HCEC 1CT (cell line): ENCODE measurements at places on chromosomes 3 and 15.

GRCh38 chr15:87121336-87121735 lies 1041.7 kb downstream of the AGBL1 start:
- no peak for DNase-seq

DNA sequence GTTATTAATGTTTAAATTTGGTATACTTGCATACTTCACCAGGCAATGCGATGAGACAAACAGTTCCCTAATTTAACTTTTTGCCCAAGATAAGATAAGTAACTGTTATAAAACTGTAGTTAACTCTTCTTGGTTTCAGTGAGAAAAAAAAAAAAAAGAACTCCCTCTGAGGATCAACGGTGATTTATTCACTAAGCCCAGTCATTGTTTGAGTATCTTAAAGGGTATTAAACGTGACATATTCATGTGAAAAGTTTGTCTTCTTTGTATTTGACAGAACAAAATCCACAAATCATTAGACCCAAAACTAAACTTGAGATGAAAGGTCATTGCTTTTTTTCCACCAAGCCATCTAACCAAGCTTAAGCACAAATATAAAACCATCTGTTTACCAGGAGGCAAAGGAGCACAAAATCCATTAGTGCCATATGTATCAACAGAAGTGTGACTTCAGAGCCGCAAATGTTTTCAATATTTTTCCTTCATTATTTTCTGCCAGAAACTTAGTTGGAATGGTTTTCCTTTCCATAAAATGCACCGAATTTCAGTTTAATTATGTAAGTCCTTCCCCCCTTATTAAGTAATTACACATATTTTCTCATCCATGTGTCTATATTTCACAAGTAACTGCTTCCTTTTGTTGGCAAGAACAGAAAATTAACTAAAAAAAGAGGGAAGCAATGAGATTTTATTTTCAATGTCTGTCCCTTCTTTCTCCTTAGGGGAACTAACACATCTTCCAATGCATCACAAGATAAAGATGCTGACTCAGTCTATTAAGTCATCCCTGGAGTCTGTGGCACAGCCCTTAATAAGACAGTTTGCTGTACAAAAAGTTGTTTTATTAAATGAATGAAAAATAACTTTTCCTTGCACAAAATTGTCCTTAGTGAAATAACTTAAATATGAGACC lies 92.2 kb upstream of the RAP2B start:
- peak; percentile 69 for DNase-seq

GRCh38 chr3:15979495-15979894 lies 181.7 kb upstream of the ANKRD28 start:
- DNase-seq, result no peak

DNA sequence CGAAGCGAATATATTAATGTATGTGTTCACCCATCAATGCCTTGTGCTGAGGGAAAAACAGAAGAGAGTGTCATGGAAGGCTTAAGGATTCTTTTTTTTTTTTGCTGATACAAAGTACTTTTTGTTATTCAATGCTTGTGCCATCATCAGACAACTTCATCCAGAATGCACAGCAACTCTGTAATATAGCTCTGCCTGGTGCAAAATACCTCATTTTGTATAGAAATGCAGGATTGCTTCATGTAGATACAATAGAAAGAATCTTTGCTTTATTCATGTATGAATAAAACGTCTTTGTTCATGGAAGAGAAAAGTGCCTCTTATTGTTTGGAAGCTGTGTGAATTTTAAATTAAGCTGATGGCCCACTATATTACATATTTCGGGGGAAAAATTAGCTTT lies 62.9 kb downstream of the SH3GL3 start:
- DNase-seq, result no peak

DNA sequence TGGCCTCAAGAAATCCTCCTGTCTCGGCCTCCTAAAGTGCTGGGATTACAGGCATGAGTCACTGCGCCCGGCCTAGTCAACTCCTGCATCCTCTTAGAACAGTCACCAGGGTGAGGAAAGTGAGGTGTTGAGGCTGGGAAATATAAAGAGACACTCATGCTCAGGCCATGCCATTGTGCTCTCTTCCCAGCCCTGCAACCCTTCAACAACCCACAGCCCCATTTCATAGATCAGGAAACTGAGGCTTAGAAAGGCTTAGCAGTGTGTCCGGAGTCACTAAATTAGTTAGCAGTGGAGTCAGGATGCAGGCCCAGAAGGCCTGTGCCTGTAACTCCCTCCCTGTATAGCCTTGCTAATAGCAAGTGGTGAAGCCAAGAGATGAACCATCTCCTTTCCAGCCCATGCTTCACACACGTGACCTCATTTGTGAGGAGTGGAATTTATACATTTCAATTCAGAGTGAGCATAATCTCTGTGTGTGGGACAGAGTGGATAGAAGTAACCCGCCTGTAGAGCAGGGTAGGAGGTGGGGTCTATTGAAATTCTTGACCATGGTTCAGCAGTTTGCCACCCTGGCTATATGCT lies 51.7 kb upstream of the USP3 start:
- no peak for DNase-seq

DNA sequence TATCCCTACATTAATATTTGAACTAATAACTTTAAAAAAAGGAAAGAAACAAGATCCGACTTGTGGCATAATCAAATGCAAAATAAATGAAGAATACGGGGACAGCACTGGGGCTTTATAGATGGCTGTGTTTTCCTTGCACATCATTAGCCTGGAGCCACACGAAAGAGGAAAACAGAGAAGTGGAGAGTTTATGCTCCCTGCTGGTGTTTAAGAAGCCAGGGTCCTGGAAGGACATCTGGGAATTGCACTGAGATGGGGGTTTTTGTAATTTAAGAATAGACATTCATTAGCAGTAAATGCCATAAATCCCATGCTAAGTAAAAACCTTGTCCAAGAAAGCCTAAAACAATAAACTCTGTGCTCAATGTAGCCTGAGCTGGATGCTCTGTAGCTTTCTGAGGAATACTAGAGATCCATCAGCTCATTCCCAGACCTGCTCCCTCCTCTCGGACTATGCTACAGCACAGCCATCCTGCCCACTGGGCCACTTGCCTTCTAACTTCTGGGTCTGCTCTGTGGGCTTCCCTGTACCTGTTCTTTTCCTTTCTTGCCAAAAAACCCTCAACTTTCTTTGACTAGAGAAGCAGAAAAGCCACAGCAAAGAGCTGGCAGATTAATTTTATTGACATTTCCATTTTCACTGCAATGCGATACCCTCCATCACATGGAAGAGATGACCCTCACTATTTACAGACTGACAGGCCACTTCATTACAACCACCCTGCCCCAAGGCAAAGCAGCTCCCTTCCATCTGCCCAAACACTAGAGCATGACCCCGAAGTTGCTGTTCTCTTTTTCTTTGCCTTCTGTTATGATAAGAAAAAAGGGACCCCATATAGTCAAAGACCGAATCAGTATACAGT lies 62.3 kb downstream of the MEIS2 start:
- no peak for DNase-seq

DNA sequence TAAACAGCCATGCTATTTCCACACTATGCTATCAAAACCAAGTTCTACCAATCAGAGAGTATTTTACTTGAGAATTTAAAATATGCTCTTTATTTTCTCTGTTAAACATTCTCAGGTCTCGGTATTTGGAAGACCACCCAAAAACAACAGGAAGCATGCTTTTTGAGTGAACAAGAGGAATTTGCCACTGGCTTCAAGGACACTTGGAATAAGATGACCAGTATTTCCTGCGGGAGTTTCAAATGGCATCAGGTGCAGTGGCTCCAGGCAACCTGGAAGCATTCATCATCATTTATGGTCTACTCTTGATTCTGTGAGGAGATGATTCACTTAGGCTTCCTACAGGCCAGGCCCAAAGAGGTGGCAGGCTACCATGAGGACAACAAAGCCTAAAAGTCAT lies 305.7 kb upstream of the ATP11B start:
- no peak for DNase-seq

DNA sequence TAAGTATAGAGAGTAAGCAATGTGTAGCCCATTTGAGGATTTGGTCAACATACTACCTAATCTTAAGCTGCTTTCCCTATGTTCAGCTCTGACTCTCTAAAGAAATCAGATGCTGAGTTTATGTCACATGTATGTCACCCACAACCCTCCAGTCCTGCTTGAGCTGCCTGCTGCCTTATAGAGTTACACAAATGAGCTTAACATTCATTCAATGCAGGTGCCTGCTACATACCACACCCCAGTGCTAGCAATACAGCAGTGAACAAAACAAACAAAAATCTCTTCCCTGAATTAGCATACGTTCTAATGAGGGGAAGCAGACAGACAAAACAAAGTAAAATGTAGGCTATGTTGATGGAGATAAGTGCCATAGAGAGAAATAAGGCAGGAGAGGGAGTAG lies 93.0 kb downstream of the HHLA2 start:
- DNase-seq, result no peak

- DNase-seq, result no peak
Measured at GRCh38 chr3:45113625-45114050, 32.5 kb downstream of the CDCP1 start.

GRCh38 chr3:119243712-119244111 lies 3.0 kb upstream of the B4GALT4 start:
- DNase-seq, result no peak

- no peak for DNase-seq
Measured at GRCh38 chr15:85606738-85607137, 188.0 kb downstream of the KLHL25 start.

GRCh38 chr15:101811902-101812301 lies at the start of gene OR4F15:
OR4F15 (plus strand) TSS chr15:101812202; CDS start chr15:101818187, 5,985 bp downstream.
- DNase-seq, result no peak

DNA sequence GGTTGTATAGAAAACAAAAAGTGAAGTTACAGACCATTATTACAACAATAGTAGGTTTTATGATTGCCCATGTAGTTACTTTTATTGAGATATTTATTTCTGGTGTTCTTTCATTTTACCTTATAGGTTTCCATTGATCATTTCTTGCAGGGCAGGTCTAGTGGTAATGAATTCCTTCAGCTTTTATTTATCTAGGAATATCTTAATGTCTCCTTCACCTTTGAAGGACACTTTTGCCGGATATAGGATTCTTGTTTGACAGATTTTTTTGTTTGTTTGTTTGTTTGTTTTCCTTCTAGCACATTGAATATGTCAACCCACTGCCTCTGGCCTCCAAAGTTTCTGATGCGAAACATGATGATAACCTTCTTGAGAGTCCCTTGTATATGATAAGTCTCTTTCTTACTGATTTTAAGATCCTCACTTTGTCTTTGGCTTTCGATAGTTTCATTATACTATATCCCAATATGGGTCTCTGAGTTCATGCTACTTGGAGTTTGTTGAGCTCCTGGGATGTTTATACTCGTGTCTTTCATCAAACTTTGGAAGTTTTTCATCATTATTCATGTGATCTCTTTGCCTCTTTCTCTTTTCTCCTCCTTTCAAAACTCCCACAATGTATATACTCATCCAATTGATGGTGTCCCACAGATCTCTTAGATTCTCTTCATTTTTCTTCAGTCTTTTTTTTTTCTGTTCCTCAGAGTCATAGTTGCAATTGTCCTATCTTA lies 62.8 kb downstream of the GLCE start:
- no peak for DNase-seq

DNA sequence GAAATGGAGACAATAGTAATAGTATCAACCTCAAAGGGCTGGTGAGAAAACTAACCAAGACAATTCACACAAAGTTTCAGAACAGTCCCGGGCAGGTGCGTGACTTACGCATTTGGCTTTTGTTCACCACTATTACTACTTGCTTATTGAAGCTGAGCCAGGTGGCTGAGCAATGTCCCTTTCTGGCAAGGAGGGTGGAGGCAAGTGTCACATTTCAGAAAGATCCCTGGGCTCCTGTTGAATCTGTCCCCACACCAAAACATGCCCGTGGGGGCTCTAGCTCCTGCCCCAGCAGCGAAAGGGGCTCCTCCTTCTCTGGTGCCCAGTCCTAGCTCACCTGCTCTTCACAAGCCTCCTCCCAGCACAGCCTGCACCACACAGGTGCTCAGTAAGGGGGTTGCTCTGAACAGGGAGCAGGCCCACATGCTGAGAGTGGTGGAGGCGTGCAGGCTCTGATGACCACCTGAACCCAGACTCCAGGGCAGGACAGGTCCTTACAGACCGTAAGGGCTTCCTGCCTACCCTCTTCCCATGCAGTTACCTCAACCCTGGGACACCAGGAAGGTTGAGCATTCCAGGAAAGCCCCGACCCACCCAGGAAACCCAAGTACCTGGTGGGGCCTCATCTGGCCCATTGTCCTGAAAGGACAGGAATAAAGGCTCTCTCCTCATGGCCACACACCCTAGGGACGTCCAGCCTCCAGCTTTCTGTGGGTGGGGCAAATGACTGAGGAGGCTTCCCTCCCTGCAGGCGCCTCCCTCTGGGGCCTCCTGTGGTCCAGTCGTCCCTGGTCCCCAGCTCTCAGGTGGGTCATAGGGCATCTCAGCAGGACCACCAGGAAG lies 32.6 kb downstream of the SEMA7A start:
- DNase-seq, result no peak

GRCh38 chr3:9190276-9190675 lies 59.2 kb downstream of the SRGAP3 start:
- no peak for DNase-seq

- DNase-seq, result no peak
Measured at GRCh38 chr15:27179789-27180188, 208.8 kb downstream of the GABRG3 start.

- DNase-seq, result no peak
Measured at GRCh38 chr3:195171093-195171873, 99.7 kb downstream of the XXYLT1 start.

DNA sequence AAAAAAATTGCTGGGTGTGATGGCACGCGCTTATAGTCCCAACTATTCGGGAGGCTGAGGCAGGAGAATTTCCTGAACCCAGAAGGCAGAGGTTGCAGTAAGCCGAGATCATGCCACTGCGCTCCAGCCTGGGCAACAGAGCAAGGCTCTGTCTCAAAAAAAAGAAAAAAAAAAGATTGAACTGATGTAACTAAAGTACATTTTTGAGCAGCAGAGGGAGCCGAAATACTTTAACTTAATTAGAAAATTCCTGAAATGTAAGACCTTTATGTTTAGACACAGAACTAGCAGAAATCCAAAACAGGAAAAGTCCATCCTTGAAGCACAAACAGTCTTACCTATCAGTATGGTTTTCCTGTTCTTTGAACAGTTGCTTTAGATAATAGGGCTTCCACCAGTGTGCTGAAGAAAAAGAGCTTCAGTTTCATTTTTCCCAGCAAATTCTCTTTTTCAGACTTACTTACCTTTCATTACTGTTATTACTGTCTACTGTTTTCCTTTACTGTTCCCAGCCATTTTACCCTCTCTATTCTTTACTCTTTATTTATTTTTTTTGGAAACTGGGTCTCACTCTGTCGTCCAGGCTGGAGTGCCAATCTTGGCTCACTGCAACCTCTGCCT lies 33.4 kb upstream of the ZNF609 start:
- DNase-seq, result peak; percentile 35

GRCh38 chr3:56291953-56292352 lies 176.3 kb downstream of the ERC2 start:
- DNase-seq, result no peak

DNA sequence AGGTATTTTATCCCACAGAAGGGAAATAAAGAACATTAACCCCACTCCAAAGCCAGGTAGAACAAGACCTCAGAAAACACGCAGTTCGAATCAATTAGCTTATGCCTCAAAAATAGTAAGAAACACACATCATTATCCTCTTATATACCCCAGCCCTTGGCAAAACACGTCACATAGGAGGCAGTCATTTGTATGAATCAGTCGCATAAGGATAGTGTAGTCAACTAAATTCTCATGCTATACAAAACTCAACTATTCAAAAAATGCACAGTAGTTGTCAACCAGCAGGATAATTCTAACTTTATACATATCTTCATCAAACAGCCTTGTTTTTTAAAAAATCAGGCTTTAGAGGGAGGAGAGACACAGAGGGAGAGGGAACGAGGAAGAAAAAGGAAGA lies 298.4 kb downstream of the FOXP1 start:
- no peak for DNase-seq

GRCh38 chr15:45734260-45734711 lies 99.5 kb downstream of the SQOR start:
- no peak for DNase-seq
